ENCODE measurements at places on chromosomes 1 and 21. TPM values are rescaled to one million over a fixed set of nuclear protein-coding genes. Genes with fewer than 3 reads are reported as not detected.

DNA sequence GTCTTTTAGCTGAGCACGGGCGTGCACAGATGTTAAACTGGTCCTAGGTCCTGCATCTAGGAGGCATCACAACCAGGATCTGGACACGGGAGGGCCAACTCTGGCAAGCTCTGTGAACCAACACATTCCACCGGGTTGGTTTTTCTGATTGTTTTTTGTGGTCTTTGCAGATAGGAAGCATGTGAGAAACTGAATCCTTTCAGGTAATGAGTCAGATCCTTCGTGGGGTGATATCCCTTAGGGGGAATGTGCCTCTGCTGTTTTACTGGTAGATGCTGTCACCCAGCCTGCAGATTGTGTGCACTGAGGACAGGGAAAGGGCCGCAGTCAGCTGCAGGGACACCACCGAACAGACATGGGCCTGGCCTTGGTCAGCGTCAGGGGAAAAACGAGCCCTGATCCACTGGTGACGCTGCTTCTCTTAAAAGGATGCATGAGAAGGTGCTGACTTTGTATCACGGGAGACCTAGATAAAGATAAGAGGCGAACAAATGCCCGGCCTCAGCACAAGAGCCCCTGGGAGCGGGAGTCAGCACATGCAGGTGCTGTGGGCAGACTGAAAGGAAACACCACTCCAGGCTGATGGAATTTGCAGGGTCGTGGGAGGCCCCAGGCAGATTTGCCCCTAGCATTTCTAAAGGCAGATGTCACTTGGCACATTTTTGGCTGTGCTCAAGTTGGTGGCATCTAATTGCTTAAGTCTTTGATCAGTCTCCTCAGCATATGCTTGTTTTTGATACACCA, 51.1 kb downstream of the DOP1B start:
- DNase-seq = peak; percentile 81

DNA sequence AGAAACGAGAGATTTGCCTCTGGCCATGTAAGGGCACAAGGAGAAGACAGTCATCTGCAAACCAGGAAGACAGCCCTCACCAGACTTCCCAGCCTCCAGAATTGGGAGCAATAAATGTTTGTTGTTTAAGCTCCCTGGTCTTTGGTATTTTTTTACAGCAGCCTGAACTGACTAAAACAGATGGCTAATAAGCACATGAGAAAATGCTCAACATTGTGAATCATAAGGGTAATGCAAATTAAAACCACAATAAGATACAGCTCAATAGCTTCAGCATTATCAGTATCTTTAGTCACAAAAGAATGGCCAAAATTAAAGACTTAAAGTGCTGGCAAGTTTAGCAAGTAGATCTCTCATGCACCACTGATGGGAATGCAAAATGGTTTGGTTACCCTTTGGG, 11.7 kb downstream of the UBE2G2 start:
- peak; percentile 58 for DNase-seq

KCNA3 gene
- total RNA-seq = under 0.01 TPM

- no peak for DNase-seq
Observed at GRCh38 chr1:43177691-43178090, 5.6 kb downstream of the CFAP57 start.

MCOLN3 gene
- not detected for total RNA-seq

PRELP gene
- total RNA-seq = not detected

DNA sequence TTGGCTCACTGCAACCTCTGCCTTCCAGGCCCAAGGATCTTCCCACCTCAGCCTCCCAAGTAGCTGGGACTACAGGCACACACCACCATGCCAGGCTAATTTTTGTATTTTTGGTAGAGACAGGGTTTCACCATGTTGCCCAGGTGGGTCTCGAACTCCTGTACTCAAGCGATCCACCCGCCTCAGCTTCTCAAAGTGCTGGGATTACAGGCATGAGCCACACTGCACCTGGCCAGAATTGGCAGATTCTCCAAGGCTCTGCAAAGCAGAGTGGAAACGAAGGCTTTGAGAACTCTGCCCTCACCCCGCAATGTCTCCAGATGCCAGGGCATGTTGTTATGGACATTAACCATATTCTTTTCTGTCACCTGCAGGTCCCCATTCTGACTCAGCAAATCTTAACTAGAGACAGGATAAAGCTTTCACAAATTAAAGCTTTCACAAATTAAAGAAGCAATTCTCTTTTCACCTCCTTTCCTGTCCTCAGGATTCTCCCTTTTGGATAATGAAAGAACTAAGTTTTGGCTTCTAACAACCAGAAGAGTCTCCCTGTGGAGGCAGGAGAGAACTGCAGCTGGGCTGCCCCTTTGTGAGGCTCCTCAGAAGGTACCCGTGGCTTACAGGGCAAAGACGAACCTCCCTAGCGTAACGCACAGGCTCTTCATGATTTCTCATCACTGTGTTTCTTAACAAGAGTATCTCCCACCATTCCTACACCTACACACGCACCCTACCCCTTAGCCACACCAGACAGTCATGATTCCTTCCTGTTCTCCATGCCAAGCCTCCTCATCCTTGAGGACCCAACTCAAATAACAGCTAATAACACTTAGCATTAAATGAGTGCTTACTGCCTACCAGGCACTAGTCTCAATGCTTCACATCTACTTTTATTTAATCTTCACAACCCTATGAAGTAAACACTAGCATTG, 29.8 kb downstream of the GPA33 start:
- no peak for DNase-seq

UTS2 gene
- not detected for total RNA-seq

- DNase-seq = peak; percentile 11
Observed at GRCh38 chr1:111422546-111423391, 4.8 kb downstream of the OVGP1 start.

RAB13 gene
- 42.3 TPM for total RNA-seq

SERPINC1 gene
- total RNA-seq = not detected

DNA sequence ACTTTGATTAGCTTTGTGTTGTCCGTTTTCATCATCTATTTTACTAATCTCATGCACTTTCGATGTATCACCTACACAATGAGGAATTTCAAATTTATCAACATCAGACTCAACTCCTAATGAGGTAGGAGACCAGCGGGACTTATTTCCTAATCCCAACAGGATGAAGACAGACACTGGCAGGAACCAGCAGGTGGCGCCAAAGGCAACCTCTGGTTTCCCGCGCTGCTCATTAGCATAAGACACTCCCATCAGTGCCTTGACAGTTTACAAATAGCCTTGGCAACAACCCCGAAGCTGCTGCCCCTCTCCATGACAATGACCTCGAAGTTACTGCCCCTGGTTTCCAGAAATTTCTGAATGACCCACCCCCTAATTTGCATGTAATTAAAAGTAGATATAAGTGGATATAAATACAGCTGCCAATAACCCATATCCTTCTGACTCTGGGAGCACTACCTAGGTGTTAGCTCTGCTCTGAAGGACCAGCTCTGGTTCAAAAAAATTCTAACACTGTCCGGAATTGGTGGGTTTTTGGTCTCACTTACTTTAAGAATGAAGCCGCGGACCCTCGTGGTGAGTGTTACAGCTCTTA, 974.8 kb downstream of the ADGRL2 start:
- DNase-seq = no peak

DNA sequence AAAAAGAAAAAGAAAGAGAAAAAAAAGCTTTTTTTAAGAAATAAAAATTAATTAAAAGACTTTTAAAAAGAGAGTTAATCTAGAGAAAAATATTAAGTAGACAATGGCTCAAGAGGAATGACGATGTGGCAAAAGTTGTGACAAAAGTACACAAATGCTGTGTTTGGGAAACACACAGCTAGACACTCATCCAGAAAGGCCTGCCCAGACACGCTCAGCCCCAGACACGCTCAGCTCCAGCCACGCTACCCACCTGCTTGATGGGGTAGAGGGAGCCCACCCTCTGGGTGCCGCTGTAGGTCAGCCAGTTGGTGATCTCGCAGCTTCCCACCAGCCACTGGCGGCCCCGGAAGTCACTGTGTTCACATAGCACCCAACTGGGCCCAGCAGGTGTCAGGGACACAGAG, 10.2 kb downstream of the CD52 start:
- no peak for DNase-seq

- no peak for DNase-seq
Observed at GRCh38 chr1:20493309-20493708, 7.3 kb upstream of the CAMK2N1 start.

- DNase-seq = no peak
Observed at GRCh38 chr1:22323141-22323845, 128.4 kb upstream of the ZBTB40 start.

- no peak for DNase-seq
Observed at GRCh38 chr1:34057347-34058130, 107.5 kb downstream of the CSMD2 start.

GPX7 gene
- total RNA-seq = 3.1 TPM

GRCh38 chr1:207323425-207324225, 2.1 kb downstream of the CD55 start:
- DNase-seq = no peak

NBPF6 gene
- not detected for total RNA-seq

TCEANC2 gene
- total RNA-seq = 3.1 TPM

DNA sequence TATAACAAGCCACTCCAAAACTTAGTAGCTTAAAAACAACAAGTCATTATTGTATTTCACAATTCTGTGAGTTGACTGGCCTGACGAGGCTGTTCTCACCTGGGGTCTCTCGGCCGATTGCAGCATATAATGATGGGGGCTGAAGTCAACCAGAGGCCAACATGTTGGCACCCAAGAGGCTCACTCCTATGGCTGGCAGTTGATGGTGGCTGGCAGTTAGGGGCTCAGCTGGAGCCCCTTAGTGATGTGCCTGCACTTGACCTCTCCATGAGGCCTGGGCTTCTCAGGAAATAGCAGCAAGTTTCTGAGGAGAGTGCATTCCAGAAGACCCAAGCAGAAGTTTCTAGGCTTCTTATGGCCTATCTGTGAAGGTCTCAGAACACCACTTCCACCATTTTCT, 459.4 kb downstream of the NPHP4 start:
- no peak for DNase-seq

All from IMR-90 (cell line).